ENCODE measurements at places on chromosomes 6 and 20.

GRCh38 chr6:36032261-36032660 is 4.7 kb downstream of the MAPK14 start:
- no peak for DNase-seq

DNA sequence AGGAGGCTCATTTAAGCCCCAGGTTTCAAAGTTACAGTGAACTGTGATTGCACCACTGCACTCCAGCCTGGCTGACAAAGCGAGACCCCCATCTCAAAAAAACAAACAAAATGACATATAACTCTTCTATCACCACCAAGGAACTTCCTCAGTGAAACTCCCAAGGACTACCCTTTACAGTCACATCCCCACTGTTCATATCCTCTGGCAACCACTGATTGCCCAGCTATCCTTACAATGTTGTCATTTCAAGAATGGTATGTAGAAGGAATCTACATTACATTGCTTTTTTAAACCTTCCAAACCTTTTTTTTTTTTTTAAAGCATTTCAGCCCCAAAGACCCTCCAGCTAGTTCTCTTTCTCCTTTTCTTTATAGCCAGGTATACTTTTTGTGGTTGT is 123.1 kb upstream of the CARMIL1 start:
- no peak for DNase-seq

DNA sequence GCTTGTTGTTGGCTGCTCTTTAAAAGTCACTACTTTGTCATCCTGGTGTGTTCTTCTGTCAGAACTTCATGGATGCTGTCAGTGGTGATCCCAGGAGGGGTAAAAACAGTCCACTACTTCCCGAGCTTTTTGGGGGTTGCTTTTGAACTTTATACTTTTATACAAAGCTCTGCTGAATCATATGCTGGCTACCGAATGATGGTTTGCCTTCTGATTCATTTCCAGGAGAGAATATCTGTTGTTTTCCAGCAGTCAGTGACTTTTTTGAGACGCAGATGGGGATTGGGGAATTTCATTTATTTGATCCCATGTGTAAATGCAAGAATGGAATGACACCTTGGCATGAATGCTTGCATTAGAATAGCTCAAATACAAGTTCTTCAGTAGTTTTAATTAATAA is 32.7 kb upstream of the COL10A1 start:
- DNase-seq = no peak

- no peak for DNase-seq
These were observed 13.8 kb downstream of the UBE2V1 start for GRCh38 chr20:50099113-50099512.
